Effector memory CD4-positive, alpha-beta T cell (primary cell): ENCODE measurements at places on chromosomes 1 and 21.

GRCh38 chr1:110990541-110990940, 26.8 kb upstream of the LRIF1 start:
- DNase-seq: no peak

DNA sequence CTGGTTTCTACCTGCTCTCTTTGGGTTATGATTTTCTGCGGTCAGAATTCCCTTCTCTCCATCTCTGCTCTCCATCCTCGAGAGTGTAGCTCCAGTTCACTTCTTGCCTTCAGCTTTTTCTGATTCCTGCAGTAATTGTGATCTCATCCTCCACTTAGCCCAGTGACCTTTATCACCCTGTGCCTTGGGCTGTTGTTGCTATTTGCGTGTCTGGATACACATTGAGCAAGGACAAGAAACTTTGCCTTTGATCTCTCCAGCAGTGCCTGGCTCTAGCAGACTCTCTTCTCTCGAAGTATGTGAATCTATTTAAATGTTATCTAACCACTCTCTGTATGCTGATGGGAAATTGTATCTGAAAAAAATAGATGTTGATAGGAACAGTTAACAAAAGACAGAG, 76.4 kb upstream of the MARK1 start:
- no peak for DNase-seq

- no peak for DNase-seq
Observed at GRCh38 chr1:48652334-48652733, 124.4 kb downstream of the BEND5 start.

DNA sequence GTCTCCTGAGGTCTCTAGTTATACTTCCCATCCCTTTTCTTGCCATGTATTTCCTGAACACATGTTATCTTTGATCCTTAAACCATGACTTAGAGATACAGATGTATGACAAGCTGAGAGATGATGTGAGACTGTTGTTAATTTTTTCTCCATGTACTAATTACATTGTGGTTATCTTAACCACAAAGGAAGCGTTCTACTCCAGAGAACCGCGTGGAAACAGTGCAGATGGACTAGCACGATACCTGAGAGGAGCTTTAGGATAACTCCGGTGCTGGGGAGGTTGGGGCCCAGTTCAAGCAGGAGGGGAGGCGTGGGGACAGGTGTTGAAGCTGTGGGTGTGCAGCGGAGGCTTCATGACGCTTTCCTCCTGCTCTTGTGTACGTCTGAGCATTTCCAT, 17.5 kb downstream of the PDE9A start:
- no peak for DNase-seq

DNA sequence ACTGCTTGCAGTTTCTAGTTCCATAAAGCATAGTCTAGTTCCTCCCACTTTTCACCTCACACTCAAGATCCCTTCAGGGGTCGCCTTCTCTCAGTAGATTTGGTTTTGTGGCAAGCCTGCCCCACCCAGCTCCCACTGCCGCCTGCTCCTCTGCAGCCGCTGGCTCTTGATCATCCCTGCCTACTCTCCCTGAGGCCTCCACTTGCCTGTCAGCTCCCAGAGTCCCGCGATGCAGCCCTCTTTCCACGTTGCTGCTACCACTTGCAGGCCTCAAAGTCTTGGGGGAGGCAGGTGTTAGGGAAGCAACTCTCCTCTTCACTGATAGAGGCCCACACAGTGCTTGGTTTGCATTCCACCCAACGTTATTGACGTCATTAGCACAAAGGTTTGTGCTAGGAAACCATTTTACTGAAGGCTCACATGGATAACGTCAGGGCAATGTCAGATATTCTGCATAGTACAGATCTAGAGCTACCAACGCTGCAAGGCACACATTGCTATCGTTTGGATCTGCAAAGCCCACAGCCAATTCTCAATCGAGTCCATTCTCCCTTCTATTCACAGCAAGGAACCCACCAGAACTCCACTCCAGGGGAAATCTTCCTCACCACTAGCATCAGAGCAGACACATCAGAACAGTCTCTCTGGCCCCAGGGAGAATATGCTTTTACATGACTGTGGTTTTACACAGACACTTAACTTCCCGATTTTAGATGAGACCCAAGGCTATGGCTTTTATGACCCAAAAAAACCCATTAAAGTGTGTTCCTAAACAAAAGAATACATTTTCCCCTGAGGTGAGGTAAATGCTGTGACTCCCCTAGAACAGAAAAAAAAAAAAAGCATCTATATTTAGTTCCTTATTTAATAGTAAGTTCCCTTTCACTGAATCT, 519.5 kb upstream of the CAMK1G start:
- DNase-seq: no peak

GRCh38 chr1:197841883-197842553, 60.4 kb upstream of the C1orf53 start:
- no peak for DNase-seq

DNA sequence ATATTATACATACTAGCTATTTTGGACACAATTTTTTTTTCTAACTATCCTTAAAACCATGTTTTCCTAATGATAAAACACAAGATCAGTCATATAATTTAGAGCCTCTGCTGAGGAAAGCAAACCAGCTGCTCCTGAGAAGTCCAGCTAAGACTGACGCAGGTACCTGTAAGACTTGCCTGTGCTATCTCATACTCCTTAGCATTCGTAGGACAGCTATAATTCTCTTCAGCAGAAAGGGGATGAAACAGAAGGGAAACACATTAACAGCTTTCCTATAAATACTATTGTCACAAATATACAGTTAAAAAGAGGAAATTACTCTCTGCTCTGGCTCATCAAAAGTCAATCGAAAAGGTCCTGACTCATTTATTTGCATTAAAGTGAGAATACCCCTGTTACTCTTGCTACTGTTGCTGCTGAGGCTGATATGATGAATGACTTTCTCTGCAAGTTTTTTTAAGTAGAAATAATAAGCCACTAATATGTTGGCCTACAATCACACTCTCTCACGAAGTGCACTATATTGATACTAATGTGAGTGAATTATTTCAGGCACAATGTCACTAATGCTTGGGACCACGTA, 757.1 kb downstream of the KCNT2 start:
- DNase-seq: no peak

GRCh38 chr1:16967095-16967575, 13.3 kb downstream of the MFAP2 start:
- no peak for DNase-seq

DNA sequence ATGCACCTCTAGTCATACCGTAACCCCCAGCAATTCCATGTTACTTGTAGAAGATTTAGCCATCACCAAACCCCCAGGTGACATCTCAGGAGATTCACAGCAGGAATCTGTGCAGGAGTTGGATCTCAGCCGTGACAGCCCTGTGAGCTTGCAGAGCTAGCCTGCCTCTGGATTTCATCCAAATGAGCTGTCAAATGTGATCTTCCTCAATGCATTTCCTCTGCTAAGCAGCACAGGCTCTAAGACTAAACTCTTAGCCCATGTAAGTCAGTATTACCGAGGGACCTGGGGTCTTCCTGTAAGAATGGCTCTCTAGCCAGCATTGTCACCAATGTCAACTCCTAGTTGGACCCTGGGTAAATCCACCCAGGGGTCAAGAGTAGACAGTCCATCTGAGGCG, 41.7 kb downstream of the UMODL1 start:
- DNase-seq: no peak

GRCh38 chr1:147377263-147378246, 135.1 kb downstream of the CHD1L start:
- no peak for DNase-seq

DNA sequence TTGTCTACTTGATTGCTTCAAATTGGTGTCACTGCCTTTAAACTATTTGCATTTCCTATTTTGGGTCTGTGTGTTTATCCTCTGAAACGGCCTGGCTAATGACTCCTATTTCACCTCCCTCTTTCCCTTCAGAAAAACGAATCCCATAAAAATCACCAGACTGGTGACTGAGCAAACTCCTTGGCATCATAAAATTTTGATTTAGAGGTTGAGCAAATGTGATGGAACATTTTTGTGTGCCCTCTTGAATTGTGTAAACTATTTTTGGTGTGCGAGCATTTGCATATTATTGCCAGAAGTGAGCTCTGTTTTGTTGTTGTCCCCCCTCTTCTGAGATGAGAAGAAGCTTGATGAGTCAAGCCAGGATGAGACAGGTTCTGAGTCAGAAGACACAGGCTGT, 316.1 kb downstream of the AJAP1 start:
- DNase-seq: no peak

DNA sequence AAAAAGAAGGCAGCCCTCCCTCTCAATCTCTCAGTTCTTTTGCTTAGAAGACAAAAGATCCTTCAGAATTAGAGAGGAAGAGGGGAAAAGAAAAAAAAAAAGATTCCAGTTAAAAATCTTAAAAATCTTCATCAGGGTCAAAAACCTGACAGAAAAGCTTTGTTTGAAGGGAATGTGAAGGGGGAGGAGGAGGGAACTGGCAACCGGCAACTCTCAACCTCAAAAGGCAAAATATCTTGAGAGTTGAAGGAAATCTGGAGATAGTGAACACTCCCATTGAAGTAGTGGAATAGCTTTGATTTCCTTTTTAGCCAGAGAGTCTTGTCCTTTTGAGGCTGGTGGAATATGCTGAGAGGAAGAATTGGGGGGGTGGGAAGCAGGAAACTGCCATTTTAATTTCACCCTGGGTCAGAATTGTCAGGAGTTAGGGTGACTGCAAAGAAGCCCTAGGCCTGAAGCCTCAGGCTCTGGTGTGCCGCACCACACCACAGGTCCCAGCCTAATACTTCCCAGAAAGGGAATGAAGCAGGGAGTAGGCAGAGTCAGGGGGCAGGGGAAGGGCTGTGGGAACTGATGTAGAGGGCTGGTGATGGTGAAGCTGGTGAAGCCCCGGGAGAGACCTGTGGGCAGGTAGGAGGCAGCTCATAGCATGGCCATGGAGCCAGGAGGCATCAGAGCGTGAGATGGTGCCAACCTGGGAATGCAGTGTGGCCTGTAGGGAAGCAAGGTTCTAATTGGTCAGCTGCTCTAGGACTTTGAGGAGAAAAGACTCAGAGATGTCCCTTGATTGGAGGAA, 24.6 kb downstream of the KIRREL1 start:
- DNase-seq: no peak
